ENCODE measurements at places on chromosomes 7 and 10.

- no peak for DNase-seq
These were observed 142.0 kb downstream of the SRPK2 start for GRCh38 chr7:105246679-105247078.

DNA sequence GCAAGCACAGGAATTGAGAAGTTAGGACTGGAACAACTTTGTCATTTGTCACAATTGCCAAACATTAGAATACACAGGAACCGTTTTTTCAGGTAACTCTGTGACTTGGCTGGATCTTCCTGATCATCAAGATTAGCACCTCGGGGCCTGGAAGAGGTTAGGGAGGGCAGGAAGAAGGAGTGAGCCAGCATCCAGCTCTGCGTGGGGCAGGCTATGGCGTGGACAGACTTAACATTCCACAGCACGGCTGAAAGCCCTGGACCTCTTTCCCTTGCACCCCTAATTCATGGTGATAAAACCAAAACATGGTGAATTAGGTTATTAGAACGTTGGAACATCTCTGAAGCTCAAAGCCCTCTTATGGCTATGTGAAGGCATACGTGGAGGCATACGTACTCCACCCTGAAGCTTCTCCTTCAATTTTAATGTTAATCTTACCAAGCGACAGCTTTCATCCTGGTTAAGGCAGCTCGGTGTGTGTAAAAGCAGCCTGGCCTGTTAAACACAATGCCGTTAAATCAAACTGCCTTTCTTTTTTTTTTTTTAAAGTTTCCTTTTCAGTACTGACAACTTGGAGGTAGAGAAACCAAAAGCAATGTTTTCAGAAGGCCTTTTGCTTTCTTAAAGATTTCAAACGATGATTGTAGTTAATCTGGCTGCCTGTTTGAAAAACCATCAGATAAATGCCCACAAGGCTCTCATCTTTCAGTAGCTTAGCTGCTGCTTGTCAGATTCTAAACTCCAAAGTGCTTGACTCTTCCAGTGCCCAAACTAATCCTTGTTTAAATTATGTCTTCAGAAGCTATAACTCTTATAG, 4.5 kb downstream of the GRK5 start:
- DNase-seq: no peak

- DNase-seq: no peak
These were observed 15.9 kb upstream of the FAS start for GRCh38 chr10:88974446-88975376.

GRCh38 chr7:79741684-79742083, 288.2 kb upstream of the MAGI2 start:
- DNase-seq: no peak

GRCh38 chr10:98364432-98365102, 50.4 kb downstream of the PYROXD2 start:
- DNase-seq: no peak

- no peak for DNase-seq
These were observed 868.1 kb upstream of the AUTS2 start for GRCh38 chr7:68730194-68730593.

DNA sequence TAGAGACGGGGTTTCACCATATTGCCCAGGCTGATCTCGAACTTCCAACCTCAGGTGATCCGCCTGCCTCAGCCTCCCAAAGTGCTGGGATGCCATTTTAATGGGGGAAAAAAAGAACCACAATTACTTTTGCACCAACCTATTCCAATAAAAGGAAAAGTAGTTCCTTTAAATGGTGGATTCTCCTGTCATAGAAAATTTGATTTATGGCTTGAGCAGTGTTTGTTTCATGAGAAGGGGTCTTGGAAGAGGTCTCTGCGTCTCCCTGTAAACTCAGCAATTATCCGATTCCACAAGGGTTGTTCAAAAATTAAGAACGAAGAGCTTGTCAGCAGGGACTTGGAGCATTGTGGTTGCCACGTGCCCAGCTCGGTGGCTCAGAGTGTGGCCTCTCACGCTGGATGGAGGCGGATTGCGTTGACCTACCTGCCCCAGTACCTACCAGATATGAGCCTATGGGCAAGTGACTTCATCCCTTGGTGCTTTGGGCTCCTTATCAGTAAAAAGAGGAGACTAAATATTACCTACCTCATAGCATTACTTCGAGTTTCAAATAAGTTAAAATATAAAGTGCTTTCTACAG, 2.8 kb upstream of the TRIP6 start:
- DNase-seq: no peak

DNA sequence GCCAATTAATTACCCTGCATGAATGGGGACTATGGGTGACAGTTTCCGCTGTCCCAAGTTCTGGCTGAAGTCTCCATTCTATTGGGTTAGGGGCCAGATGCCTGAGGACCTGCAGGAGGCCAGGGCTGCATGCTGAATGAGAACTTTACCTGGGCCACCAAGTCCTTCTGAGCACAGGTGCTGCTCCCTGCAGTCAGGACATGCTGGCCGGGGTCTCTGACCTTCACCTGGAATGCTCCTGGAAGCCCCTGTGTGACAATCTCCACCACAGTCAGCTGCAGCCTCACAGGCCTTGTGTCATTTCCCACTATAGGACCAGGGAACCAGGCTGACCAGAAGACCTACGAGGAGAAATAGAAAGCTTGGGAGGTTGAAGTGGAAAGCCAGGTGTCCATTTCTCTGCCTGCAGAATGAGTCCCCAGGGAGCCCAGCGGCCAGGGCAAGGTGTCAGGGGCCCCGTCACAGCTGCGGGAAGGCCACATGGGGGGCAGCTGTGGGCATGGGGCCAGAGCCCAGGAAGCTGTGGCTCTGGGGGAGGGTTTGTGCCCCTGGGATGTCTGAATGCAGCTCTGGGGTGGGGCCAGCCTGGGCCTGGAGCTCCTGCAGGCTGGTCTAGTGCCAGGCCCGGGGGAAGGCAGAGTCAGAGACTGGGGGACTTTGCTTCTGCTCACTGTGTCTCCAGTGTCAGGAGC, 5.6 kb upstream of the GIMAP8 start:
- DNase-seq: no peak

DNA sequence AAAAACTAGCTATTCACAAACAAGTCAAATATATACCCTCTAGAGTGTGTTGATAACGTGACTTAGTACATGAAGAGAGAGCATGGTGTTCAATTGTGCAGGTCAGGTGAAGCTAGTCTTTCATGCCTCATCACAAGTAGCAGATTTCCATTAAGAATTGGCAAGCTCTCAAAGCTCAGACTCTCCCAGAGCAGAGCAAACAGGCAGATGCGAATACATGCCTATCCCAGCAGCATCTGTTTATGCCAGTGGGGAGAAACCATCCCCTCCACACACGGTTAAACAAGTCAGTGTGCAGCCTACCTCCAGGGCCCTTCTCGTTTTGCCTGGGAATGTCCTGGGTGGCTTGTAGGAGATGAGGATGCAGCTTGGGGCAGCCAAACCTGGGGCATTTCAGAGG, 532.5 kb upstream of the C7orf33 start:
- no peak for DNase-seq

DNA sequence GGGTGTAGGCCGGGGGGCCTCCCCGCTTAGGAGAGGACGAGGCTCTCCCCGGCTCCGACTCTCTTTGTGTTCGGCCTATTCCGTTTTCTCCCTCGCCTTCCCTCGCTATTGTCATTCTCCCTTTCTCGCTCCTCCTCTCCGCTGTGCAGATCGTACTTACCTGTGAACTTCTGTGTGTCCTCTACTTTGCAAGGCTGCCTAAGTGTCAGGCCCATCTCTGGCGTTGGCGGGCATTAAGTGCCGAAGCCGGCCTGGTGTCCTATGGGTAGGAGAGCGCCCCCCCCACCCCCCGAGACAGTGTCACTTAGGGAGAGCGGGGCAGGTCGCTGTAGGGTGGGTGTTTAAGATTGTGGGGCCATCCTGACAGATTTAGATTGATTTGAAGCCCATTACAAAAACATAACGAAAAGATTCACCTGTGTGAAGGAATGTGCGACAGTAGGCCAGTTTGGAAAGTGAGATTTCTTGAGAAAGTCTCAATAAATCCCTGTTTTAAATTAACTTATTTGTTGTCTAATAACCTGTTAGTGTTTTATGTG, 579 bp downstream of the RBM33 start:
- DNase-seq: no peak

- DNase-seq: no peak
These were observed 15.3 kb downstream of the SFRP4 start for GRCh38 chr7:37901236-37901827.

DNA sequence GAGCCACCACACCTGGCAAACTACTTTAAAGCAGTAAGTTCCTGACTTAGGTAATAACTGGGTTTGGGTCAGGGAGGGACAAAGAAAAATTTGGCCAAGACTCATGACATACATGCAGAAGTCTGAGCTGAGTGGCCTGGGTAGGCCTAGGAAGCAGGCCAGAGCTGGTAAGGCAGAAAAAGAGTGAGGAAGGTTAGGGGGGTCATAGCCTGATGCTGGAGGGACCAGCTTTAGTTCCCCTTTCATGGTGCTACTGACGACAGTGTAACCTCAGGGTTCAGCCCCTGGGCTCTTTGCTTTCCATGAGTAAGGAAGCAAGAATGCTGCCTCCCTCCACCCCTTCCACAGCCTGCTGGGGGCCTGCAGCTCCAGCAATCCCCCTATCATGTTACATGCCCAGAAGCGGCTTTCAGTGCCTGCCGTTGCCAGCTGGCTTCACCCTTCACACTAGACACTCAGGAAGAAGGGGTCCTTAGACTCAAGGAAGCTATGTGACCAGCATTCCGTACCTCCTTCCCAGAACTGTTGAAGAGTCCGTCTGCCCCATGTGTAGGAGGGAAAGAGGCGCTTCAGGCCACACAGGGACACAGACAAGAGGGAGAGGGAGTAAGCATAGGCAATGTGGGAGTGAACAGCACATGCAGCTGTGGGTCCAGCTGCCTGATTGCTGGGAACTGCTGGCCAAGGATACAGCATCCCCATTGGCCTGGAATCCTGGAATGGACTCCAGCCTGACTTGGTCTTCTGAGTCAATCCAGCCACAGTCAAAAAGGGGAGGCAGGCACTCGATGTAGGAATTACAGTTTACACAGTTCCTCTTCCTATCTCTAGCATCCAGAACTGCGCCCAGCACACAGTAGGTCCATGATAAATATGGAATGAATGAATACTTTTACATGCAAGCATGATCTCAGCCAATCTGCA, 4.1 kb upstream of the PLAU start:
- DNase-seq: no peak

- DNase-seq: no peak
These were observed 53.0 kb upstream of the SEMA3A start for GRCh38 chr7:84247591-84247990.

DNA sequence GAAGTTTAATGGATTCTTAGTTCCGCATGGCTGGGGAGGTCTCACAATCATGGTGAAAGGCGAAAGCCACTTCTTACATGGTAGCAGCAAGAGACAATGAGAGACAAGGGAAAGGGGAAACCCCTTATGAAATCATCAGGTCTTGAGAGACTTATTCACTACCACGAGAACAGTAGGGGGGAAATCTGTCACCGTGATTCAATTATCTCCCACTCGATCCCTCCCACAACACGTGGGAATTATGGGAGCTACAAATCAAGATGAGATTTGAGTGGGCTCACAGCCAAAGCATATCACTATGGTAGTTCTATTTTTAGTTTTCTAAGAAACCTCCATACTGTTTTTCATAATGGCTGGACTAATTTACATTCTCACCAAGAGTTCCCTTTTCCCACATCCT, 36.7 kb downstream of the SPAM1 start:
- no peak for DNase-seq

DNA sequence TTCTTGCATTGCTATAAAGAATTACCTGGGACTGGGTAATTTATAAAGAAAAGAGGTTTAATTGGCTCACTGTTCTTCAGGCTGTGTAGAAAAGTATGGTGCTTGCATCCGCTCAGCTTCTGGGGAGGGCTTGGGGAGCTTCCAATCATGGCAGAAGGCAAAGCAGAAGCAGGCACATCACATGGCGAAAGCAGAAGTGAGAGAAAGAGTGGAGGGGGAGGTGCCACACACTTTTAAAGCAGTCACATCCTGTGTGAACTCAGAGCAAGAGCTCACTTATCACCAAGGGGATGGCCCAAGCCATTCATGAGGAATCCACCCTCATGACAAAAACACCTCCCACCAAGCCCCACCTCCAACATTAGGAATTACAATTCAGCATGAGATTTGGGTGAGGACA, 303.5 kb downstream of the OTUD1 start:
- no peak for DNase-seq

- DNase-seq: no peak
These were observed 43.0 kb downstream of the CXCL12 start for GRCh38 chr10:44341886-44342285.

DNA sequence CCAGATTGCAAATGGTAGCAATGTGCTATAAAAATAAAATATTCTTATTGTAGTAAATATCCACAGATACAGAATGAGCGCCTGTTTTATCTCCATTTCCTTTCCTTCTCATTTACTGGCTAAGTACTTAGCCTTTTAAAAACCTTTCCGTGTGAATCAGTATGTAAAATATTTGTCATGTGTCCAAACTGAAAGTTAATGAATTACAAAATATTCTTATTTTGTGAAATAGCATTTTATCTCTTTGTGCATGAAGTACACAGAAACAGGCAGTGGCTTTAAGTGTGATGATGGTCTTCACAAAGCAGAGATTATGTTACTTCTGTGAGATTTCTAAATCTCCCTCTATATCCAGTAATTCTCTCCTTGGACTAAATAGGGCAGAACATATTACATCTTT, 56.7 kb upstream of the KIAA1217 start:
- DNase-seq: no peak

DNA sequence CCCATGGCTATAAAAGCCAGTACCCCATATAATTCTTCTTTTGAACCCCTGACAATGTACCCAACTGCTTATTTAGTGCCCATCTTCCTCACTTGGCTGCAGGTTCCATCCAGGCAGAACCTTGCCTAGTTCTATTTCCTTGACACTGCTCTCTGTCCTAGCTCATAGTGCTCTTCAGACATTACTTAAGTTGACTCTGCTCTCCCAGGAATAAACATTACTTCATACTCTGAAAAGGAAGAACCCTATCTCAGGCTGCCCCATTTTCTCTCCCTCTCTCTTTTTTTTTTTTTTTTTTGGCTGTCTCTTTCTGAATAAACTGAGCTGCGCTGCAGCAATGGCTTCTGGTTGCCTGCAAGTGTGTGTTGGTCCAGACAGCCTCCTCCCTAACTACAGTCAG, 21.0 kb downstream of the ACTA2 start:
- DNase-seq: no peak

DNA sequence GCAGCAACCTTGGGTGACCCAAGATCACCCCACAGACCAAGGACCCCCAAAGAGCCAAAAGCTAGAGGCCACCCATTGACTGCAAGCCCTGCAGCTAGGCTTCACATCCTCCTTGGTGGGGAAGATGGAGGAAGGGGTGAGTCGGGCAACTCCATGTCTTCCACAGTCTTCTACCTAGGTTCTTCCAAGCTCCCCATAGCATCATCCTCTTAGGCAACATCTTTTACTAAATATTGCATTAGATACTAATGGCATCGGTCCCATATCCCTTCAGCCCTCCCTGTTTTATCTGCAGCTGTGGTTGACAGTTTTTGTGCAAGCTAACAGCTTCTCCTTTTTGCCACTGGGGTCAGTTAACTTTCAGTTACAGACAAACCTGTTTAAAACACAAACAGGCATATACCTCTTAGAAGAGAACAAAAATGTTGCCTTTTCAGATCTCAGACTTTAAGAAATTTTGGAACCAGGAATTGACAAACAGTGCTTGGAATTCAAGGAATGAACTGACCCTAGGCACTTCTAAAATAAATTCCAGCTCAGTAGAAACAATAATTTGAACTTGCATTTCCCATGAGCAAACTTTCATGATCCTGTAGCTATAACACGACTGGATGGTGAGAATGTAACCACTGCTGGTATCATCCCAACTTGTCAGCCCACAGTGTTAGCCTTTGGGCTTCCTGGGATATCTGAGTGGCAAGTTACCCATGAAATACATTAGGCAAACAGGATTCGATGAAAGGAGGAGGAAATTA, 33.9 kb upstream of the MSMB start:
- no peak for DNase-seq

- no peak for DNase-seq
These were observed 14.6 kb downstream of the GBX1 start for GRCh38 chr7:151152643-151153513.

Data from GM18507 (cell line).